Activated CD4-positive, alpha-beta T cell treated with anti-CD3 and anti-CD28 coated beads, Interleukin-2, amount 50 U/mL, for 24 hours (primary cell): ENCODE measurements at places on chromosomes 7 and 10.

- no peak for DNase-seq
Observed at GRCh38 chr7:29442146-29442545, 121.5 kb upstream of the PRR15 start.

DNA sequence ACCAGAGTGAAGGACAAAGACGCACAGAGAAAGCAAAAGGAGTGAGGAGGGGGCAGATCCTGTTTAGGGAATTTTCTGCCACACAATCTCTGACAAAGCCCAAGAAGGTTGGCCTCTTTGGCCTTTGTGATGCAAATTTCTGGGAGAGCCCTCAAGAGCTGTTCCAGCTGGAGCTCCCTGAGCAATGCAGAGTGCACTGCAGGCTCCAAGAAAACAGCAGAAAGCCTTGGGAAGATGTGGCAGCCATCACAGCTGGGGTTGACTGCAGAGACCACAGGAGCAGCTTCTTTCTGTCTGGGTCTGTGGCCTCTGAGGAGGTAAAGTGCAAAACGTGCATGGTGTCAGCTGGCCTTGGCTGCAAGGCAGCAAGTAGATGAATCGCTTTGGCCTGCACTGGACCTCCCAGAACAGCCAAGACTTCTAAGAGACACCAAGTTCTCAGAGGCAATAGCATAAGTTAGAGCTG, 200.2 kb downstream of the ELMO1 start:
- no peak for DNase-seq

- DNase-seq = no peak
Observed at GRCh38 chr10:8350250-8350967, 295.9 kb downstream of the GATA3 start.

- DNase-seq = no peak
Observed at GRCh38 chr7:136549756-136550155, 318.7 kb upstream of the CHRM2 start.

- no peak for DNase-seq
Observed at GRCh38 chr10:97640868-97641811, 669 bp downstream of the PI4K2A start.
